Activated CD8-positive, alpha-beta memory T cell treated with anti-CD3 and anti-CD28 coated beads for 4 hours (primary cell): ENCODE measurements at places on chromosomes 11 and 22.
A peak's percentile ranks its signal among the peaks of the same experiment; 100 is the strongest.

- no peak for DNase-seq
These were observed 10.9 kb downstream of the MTMR2 start for GRCh38 chr11:95912902-95913560.

DNA sequence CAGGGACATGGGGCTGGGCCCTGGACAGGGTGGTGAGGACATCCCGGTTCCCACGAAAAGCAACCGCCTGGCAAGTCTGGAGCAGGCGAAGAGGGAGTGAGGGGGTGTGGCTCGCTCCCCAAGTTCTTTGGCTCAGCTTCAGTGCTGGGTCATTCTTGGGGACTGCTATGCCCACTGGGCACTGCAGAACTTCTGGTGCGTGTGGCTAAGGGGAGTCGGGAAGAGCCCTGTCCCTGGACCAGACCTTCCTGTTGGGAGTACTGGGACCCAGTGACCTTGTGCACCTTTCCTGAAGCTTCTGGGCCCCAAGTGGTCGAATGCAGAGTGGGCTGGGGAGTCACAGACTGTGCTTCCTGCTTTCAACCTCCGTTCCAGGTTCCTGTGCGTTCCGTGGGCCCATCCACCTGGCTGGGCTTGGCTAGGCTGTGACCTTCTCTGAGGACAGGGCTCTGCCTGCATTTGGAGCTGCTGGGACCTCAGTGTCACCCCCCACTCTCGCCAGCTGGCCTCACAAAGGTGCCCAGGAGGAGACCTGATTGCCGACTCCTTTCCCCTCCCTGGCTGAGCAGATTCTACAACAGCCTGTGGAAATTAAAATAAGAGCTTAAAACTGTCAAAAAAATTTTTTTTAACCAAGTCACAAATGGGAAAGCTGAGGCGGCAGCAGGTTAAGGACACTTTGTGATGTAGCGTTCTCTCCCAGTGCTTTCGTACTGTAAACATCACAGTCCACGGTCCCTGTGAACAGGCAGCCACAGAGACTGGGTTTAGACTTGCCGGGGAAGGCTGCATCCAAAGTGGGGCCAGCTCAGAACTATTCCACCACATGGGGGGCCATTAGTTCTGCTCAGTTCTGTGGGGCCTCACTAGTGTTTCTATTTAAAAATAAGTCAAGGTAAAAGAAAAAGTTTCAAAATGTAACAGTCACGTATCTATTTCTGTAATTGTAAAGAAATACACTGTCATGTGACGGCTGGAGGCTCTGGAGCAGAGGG is 63.8 kb upstream of the WNT7B start:
- DNase-seq: no peak

- DNase-seq: no peak
These were observed 21.5 kb downstream of the NUP98 start for GRCh38 chr11:3775736-3776406.

GRCh38 chr11:40118780-40119179 is 1340.7 kb downstream of the LRRC4C start:
- no peak for DNase-seq

DNA sequence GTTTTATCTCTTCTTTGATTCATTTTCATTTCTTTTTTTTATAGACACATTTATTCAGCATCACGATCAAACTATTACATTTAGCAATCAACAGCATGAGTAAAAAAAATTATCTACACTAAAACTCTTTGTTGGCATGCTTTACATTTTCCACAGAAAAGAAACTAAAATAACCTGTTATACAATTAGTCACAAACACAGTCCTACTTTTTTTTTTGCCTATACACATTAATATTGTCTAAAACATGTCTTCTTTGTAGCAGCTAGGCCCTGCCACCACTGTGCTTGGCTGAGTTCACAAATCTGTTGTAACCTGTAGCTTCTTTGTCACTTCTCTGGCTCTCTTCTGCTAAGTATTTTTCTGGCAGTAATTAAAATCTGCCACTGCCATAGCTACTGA is 117.0 kb downstream of the STIM1 start:
- DNase-seq: no peak

- DNase-seq: peak; percentile 31
These were observed 9.1 kb downstream of the SELENOO start for GRCh38 chr22:50209893-50210292.

DNA sequence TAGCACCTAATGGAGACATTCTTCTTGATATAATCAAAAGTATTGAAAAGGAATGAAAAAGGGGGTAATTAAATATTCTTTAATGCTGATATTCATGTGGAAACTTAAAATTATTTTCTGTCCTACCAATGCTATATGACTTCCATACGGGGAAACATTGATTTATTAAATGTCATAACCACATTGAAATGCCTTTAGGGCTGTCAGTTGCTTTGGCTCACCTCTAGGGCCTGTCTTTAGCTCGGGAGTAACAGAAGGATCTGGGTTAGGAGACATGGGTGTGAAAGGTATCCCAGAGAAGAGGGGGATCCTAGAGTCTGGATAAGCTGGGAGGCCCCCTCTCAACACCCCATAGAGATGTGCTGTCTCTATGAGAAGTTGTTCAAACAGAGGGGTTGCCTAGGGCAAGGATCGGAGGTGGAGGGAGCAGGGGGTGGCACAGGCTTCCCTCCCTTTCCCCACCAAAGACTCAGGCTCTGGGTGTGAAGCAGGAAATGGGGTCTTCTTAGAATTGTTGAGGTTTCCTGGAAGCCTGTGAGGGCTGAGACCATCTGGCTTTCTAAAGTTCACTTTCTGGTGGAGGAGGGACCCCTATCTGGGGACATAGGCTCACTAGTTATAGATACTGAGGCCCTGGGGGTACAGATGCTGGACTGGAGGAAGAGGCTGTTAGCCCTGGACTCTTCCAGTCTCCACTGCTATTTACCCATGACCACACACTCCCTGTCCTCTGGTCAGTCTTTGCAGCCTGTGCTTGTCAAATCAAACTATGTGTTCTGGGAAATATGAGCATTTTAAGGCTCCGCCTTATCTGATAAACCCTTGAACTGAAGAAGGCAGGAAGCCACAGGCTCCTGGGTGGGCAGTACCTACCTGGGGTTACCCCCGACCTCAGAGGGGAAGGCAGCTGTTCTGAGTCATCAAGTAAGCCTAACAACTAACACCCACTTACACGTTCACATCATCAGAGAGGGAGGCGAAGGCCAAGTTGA is 55.8 kb upstream of the RRAS2 start:
- DNase-seq: peak; percentile 57

DNA sequence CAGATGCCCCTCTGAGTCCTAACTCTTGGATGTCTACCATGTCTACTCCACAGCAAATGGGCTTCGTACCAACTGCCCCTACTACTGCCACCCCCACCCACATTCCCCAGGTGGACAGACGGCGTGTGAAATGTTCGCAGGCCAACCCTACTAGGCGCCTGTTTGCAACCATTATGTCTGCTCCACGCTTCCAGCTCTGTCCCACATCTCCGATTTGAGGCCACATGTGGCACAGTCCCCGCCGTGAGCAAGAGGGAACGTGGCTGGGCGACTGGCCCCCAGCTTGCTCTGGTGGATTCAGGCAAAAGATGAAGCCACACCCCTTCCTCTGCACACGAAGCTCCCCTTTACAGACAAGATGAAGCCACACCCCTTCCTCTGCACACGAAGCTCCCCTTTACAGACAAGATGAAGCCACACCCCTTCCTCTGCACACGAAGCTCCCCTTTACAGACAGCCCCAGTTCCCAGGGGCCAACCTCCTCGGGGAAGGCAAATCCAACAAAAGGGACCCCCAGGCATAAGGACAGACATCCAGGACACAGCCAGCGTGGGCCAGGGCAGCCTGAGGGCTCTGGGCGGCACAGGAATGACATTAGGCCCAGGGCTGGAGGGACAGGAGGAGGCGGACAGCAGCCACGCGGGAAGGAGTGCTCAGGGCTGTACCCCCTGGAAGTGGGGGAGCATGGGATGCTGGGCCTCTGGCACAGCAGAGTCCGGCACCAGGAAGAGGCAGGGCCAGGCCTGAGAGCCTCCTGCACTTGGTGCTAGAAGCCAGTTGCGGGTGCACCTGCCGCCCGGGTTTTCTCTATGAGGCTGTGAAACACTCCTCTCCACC is 106.2 kb downstream of the SHANK2 start:
- DNase-seq: no peak

DNA sequence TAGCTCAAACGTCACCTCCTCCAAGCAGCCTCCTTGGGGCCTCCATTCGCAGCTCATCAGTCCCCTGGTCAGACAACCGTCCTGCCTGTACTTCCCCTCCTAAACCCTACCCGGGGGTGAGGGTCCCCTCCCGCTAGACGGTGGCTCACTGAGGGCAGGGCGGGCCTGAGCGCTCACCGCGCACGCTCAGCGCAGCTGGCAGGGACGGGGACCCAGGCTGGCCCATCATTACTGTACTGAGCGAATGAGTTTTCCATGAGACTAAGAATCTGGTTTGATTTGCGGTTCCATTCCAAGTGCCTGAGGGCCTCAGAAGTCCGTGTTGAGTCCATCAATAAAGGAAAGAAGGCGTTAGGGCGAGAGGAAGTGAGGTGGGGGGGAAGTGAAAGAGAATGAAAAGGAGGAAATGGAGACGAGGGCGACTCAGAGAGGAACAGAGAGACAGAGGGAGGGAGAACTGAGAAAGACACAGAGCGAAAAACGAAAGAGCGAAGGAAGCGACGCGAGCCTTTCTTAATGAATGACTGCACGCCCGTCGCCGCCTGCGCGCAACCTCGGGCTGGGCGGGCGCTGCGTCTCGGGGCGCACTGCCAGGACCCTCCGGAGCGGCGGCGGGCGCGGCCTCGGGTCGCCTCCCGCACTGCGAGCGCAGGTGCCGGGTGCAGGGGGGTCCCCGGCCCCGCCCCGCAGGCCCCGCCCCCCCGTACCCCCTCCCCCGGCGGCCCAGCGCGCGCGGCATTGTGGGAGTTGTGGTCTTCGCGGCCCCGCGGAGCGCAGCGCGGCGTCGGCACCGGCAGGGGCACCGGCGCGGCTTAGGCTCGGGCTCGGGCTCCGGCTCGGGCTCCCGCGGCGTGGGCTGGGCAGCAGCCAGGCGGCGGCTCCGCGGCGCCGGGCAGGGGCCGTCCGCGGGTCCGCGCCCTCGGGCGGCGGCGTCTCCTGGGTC is at the start of gene ASPHD2:
ASPHD2 (plus strand) TSS at position 746 of the 943 bp plus-strand sequence. CDS start 4,356 bp downstream, outside the sequence.
- peak; percentile 53 for DNase-seq

- DNase-seq: no peak
These were observed 20.9 kb downstream of the OOSP3 start for GRCh38 chr11:59899532-59899931.

DNA sequence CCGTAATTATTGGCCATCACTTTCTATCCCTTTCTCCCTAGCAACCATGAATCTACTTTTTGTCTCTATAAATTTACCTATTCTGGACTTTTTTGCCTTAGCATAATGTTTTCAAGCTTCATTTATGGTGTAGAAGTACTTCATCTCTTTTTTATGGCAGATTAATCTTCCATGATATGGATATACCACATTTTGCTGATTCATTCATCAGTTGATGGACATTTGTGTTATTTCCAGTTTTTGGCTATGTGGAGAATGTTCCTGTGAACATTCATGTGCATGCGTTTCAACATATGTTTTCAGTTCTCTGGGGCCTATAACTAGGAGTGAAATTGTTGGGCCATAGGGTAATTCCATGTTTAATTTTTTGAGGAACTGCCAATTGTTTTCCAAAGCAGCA is 12.8 kb downstream of the CAPN1 start:
- DNase-seq: no peak

DNA sequence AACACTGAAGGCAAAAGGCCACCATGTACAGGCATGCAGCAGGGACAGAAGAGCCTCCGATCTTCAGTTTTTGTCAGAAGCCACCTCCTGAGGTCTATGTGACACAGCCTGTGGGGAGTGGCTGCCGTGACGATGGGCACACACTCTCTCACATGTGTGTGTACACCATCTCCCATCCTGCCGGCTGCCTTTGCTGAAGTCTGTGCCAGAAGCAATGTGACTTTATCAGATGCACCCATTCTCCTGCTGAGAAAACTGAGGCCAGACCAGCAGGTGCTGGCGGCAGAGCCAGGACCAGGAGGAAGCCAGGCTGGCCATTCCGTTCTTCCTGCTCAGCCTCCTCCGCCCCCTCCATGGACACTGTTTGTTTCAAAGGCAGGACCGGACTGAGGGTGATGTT is 16.7 kb downstream of the SHANK2 start:
- DNase-seq: no peak

DNA sequence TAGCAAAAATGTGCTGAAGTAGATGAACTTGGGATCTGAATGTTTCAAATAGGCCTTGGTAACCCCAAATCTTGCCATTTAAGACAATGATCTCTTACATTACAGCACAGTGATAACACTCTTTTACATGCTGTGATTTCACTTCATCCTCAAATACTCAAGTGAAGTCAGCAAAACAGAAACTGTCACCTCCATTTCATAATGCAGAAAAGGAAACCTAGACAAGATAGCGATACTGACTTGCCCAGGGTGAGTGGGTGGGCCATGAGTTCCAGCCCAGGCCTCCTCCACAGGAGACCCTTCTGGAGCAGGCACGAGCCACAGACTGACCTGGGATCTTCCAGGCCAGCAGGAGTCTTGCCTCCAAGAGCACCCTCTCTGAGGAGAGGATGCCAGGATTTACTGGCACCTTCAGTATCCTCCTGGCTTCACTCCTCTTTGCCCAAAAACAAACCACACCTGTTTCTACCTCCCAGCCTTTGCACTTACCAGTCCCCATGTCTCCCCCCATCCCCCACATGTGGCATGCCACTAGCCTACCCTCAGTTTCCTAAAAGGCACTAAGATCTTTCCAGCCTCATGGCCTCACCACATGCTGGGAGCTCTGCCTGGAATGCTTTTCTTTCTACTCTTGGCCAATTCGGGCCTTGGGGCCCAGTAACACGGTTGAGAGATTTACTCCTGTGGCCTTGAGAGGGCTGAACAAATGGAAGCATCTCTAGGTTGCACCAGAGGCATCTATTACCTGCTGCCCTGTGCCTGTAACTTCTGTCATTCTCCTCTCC is 1.9 kb upstream of the DGAT2 start:
- no peak for DNase-seq

GRCh38 chr11:56782167-56782847 is 33.8 kb upstream of the OR9G4 start:
- no peak for DNase-seq

GRCh38 chr22:28179392-28179791 is 260.3 kb upstream of the PITPNB start:
- DNase-seq: no peak

DNA sequence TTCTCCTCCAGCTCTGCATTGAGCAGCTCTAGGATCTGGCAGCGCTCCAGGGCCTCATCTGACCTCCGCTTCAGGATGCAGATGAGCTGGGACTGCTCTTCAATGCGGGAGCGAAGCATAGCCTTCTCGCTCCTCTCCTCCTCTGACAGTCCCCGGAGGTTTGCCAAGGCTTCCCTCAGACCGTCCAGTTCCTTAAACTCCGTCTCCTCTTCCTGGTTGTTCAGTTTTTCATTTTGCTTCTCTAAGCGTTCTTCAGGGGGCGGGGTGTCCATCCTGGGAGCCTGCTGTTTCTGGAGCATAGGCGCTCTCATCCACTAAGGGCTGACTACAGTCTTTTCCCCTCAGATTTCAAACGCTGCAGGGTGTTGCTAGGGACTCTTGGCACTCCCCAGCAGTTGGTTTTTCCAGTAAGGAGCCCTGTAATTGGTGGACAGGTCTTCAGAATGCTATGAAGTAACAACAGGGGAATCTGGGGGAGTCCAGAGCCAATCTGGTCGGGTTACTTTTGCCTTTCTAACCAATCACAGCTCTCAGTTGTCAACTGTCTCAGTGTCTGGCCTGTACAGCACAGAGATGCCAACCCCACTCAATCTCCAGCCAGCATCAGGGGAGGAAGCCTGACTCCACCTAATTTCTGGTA is at the start of gene CCDC89:
CCDC89 (minus strand) TSS at position 376 of the 640 bp plus-strand sequence; CDS start at position 311, 65 bp downstream.
- no peak for DNase-seq

GRCh38 chr11:17798253-17798652 is 63.7 kb downstream of the KCNC1 start:
- DNase-seq: no peak

- no peak for DNase-seq
These were observed 8.5 kb downstream of the YPEL4 start for GRCh38 chr11:57641011-57641807.
